Posterior vena cava (tissue), 2 donors: ENCODE measurements at places on chromosomes 13 and 19. TPM values are rescaled to one million over a fixed set of nuclear protein-coding genes. Genes with fewer than 3 reads are reported as not detected.

The IGFL2 gene
- not detected for total RNA-seq

DNA sequence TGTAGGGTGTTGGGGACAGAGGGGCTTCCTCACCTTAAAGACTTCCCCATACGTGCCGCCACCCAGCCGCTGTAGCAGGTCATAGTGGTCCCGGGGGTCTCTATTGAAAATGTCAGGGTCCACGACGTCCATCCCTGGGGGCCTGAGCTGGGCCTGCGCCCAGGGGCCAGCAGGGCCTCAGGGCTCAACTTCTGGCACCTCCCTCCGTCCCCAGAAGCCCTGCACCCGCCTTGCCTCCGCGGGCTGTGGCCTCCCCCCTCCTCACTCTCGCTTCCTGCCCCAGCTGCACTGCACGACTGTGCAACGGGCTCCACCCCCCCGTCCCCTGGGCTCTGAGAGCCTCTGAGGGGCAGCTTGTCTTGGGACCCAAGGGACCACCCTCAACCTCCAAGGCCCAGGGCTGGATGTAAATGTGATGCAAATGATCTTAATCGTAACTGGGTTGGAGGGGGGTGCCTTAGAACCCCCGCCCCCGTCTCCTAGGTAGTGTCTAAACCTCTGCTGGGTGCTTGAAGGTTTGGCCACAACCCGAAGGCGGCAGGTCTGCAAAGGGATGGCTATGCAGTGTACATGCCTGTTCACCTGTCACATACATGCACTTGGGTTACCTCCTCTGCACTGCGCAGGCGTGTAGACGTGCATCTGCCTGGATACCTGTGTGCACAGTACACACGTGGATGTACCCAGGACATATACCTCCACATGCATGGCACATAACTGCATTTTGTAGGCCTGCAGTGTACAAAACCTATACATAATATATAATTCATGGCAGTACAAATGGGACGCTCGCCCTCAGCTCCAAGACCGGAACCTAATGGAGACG, at the start of gene MAP4K1:
MAP4K1 (minus strand) TSS at position 190 of the 826 bp plus-strand sequence; CDS start at position 132, 58 bp downstream.
- no peak for DNase-seq

DNA sequence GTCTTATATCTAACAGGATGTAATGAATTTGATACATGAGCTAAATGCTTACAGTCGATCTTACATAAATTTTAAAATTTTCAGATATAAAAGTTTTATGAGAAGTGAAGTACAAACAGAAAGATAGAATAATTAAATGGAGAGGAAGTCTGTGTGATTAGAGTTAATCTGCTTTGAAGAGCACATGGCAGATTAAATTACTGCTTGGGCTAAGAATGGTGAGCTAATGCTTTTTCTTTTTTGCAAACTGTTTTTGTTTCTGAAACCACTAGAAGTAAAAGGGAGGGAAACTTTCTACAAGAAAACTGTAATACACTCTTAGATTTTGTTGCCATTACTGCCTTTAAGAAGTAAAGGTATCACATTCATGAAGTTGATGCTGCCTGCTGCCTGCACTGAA, 96.3 kb upstream of the SPRY2 start:
- DNase-seq, result no peak

DNA sequence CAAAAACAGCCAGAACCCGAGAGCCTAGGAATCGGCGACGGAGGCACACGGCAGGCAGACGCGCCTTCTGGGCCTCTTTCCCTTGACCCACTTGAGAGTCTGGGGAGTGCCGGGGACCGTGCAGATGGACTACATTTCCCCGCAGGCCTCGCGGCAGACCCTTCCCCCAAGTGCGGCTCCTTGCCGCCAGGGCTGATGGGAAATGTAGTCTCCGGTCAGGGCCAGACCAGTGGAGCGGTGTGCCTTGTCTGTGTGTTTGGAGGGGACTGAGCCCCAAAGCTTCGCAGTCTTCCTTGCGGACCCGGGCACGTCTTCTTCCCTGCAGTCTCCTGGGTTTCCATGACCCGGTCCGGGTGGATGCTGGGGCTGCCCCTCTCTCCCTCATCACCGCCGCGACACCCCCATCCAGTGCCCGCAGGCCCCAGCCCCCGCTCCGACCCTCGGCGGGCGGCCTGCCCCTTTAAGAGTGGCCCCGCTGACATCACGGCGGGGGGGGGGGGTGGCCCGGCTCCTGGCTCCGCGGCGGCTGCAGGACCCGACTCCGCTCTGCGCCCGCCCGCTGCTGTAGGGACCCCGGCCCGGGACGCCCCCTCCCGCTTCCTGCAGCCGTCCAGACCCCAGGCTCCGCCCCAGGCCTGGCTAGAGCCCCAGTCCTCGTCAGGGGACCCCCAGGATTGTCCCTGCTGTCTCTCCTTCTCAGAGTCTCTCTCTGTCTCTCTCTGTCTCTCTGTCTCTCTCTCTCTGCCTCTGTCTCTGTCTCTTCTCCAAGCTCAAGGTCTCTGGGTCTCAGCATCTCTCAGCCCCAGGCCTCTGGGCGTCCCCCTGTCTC, 758 bp upstream of the CACNG7 start:
- peak; percentile 83 for DNase-seq

The CGB8 gene
- not detected for total RNA-seq

- DNase-seq, result no peak
Observed at GRCh38 chr13:50873467-50873866, 30.0 kb upstream of the DLEU7 start.

The SIGLEC10 gene
- 13.5 TPM for total RNA-seq
